ENCODE measurements at places on chromosomes 6 and 20.
A peak's percentile ranks its signal among the peaks of the same experiment; 100 is the strongest.

DNA sequence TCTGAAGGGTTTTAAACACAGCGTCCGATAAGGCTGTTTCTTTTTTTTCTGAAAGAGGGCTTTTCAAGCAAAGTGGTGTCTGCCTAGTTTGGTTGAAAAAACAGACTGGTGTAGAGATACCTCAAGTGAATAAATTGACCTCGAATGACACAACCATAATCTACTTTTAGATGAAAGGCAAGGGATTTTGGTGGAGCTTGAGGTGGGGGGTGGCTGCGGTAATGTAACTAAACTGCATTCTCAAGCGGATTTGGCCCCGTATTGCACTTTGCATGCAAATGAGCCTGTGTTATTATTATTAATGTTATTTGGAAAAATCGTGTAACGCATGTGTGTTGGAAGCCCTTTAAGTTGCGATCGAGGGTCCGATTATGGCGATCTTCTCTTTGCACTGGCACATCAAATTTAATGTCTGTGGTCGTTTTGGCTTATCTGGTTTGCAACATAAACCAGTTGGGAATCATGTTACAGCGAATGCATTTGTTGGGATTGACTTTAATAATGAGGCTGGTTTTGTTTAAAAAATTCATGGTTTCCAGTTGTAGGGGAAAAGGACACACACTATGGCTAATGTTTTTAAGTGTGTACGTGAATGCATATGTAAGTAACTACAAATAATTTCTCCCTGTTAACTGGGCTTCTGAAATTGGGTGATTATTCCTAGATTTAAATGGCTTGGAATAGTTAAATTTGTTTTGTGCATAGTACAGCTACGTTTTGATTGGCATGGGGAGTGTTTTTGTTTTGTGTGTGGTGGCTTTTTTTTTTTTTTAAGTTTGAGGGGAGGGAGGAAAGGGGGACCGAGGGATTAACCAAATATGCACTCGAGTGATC is 1.0 kb downstream of the JARID2 start:
- DNase-seq: no peak

DNA sequence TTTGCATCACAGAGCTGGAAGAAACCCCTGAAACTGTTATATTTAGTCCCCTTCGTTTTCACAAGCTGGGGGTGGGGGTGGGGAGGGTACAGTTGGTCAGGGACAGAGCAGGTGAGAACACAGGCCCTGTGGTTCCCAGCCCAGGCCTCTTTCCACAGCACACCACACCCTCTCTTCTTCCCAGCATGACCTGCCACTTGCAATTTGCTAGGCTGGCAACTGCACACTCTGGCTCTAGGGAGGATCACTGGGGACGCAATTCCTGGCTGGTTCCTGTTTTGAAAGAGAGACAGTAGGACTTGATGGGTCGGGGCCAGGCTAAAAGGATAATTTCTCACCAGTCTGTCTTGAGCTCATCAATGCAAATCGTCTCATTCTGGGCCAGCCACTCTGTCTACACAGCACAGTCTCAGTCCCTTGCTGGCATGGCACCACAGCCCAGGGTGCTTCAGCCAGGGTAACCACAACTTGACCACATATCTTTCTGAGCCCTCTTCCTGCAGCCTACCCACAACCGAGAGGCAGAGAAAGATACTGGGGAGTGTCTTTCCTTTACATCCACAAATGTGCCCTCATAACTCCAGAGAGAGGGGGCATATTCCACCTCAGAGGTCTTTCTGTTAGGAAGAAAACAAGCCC is 41.7 kb upstream of the EMILIN3 start:
- peak; percentile 34 for DNase-seq

DNA sequence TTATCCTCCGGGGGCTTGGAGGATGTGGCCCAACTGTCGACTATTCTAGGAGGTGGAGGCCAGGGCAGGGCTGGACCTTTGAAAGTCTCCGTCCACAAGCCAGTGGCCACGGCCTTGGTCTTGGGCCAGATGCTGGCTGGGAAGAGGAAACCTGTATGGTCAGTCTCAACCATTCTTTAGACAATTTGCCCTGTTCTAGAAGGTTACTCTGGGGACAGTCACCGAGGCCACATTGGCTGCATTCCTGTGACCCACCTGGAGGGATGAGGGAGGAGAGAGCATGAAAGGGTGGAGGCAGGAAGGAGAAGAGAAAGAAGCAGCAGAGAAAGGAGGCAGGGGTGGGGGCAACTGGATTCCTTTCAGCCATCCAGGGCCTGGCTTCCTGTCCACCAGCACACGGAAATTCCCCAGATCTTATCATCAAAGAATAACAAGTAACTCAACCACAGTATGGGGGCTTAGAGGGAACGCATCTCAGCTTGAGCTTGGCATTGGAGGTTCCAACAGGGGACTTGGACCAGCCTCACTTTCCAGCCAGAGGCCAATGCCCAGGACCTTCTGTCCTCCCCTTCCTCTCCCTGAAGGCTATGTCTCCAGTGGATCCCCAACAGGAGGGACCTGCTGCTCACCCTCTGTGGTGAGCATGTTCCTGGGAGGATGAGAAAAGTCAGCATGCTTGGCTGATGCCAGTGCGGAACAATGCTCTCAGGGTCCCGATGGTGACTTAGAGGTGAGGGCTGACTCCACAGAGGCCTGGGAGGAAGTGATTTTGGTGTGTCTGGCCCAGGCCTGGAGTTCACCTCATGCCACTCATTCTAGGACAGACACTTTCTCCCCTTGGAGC is 30.4 kb downstream of the TGM2 start:
- no peak for DNase-seq

DNA sequence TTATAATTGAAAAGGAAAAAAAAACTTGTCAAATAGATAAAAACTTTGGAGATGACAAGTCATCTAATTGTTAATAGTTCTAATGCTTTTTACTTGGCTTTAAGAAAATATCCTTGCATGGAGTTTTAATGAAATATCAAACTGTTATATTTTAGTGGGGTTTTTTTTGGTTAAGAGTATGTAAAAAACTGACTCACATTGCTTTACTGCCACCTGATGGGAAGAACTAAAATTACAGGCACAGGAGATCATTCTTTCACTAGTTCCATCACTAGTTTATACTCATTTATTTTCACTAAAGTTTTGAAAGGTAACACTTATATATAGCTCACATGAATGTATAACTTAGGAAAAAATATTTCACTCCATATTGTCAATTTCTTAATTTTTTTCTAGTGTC is 309.1 kb downstream of the LMBRD1 start:
- no peak for DNase-seq

DNA sequence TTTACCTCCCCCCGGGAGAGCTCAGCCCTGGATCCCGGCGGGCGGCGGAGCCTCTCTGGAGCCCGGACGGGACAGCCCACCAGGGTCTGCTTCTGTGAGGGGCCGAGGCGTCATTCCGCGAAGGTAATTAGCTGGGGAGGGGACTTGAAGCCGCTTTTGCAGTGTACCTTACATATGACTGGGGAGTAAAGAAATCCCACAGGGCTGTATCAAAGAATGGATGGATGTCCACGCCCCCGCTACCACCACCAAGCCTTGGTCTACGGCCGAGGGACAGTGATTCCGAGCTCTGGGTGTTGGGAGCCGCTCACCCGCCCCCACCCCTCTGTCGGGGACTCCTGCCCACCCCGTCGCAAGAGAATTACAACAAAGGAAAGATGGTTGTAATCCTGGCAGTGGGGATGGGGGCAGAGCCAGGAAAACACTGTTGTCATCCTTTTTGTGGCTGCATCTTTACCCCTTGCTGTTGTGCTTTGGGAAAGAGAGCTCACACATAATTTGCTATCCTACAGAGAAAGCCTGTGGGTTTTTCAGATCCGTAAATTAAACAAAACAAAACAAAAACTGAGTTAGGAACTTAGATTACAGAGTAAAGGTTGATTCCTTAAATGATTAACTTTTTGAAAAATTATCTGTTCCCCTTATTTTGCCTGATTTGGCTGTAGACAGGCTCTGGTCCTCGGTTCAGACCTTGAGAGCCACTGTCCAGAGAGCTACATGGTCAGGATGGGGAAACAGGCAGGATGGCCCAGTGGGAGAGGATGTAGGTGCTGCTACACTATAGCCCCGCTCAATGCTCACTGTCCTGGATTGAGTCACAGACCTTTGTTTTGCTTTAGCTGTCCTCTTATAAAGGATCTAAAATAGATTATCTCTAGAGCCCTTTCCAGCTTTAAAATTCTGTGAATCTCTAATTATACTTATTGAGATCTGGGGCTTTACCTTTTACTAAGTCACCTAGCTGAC is 997 bp upstream of the FBXO30 start:
- DNase-seq: no peak

- DNase-seq: no peak
Measured at GRCh38 chr6:16551466-16551865, 209.8 kb downstream of the ATXN1 start.

DNA sequence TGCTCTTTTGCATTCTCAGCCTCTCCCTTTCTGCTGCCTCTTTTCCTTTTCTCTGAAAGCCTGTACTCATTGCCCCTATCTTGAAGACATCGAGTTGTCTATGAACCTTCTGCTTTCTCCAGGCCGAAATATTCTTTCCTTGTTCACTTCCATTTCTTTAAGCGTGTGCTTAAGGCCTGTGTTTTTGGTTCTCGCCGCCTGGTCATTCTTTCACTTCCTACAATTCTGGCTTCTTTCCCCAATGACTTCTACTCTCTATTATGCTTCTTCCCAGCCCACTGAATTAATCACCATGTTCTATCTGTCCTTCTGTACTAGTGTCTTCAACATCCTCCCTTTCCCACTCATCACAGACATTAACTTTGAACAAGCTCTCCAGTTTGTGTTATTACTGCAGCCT is 69.6 kb downstream of the C6orf52 start:
- no peak for DNase-seq

DNA sequence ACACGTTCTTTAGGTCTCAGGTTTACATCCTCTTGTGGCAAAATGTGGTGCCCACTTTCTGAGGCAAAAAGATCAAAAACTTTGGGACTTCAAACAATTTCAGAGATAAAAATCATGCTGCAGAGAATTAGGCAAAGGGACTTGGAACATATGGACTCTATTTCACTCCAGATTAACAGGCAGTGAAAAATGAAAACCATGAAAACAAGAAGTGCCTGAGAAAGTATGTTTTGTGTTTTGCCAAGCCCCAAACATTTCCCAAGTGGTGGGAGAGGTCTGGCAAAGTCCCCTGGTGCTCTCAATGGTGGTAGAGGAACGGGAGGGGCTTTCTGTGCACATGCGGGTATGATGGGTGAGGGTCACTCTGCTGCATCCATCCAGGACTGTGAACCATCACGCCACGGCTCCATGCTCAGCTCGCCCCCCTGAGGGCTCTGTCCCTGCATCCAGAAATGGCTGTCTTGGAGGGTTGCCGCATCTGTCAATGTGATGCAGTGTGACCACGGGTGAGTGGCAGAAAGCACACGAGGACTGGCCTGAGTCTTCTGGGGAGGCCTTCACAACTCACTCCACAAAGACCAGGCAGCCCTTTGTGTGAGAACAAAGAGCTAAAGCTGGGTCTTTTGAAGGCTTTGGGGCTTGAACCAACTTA is 43.2 kb upstream of the TBC1D7 start:
- no peak for DNase-seq

DNA sequence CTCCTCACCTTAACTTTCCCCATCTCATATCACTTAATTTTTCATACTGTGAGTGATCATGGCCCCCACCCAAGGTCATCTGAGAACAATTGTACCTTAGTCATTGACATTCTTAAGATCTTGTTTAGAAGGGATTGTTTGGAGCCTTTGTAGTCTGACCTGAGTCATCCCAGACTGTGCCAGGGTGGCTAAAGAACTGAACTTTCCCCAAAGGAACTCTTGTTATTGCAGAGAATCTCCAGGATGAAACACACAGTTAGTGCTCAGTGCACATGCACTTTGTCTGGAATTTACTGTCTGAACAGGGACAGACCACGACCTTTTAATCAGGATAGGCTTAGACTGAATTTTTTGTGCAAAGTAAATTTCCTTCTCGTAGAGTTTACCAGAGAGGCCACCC is 112.6 kb upstream of the CCN2 start:
- DNase-seq: no peak

DNA sequence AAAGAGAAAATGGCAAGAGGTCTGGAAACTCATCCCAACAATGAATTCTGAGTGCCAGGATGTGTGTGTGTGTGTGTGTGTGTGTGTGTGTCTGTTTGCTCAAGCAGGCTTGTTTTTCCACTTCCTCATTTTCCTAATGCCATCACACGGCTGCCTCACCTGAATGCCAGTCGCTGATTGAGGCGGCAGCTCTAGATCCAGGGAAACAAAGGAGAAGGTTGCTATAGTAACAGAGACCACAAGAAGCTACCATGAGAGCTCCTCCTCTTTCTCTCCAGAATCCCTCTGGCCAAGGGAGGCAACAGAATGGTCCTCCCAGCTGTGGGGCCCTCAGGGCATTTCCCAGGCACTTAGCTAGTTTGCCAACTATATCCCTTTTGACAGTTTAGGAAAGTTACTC is 241.1 kb upstream of the TSHZ2 start:
- no peak for DNase-seq

- no peak for DNase-seq
Measured at GRCh38 chr6:11730641-11731040, 48.0 kb downstream of the ADTRP start.

DNA sequence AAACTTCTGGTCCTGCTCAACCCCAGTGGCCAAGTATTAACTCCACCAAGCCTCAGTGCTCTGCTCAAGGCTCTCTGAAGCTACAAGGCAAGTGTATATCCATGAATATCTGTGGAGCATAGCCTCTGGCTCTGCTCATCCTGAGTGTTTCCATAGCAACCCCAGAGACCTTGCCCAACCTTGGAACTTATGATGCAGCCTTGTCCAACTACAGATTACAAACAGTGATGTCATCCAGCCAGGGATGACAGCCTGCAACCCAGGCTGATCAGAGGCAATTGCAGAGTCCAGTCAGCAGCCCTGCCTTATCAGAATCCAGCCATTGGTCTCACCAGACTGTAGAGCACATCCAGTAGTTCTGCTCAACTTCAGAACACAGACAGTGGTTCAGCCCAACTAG is 65.5 kb upstream of the SPACA1 start:
- peak; percentile 40 for DNase-seq

GRCh38 chr20:53608071-53608455 is 14.4 kb upstream of the ZNF217 start:
- no peak for DNase-seq

GRCh38 chr6:136060052-136060451 is 190.1 kb downstream of the MTFR2 start:
- DNase-seq: no peak

GRCh38 chr6:100322886-100323285 is 141.8 kb downstream of the SIM1 start:
- peak; percentile 54 for DNase-seq

DNA sequence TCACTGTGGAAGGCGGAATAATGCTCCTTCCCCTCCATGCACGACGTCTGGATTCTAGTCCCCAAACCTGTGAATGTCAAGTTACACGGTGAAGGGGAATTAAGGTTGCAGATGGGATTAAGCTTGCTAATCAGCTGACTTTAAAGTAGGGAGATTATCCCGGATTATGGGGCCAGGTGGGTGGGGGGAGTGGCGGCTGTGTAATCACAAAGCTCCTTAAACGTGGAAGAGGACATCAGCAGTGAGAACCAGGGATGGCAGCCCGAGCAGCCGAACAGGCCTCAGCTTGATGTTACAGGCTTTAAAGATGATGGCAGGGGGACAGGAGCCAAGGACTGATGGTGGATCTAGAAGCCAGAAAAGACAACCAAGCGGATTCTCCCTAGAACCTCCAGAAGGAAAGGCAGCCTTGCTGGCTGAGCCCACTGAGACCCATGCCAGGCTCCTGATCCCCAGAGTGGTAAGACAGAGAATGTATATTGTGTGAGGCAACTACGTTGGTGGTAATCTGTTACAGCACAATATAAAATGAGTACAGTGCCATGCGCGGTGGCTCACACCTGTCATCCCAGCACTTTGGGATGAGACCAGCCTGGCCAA is 117.5 kb downstream of the SCML4 start:
- DNase-seq: no peak

Measured in NCI-H446 (cell line).